OCI-LY7 (cell line): ENCODE measurements at places on chromosomes 13 and 19.
A peak's percentile ranks its signal among the peaks of the same experiment; 100 is the strongest.

- no peak for DNase-seq
Measured at GRCh38 chr19:39867133-39867532, 21.0 kb upstream of the FBL start.

DNA sequence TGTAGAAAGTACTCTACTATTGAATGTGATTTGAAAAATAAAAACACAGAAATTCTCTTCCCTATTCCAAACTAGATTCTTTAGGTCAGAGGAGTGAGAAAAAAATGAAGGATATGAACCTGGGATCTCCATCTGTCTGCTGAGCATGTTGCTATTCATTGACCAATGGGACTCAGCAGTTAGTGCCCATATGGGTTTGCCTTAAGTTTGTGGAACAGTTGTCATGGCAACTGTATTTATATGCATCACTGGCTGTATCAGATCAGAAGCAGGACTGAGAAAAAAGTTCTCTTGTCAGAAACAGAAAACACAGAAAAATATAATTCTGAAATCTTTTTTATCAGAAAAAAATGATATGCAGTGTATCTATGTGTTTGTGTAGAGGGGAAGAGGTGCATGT, 73.3 kb upstream of the ATXN8OS start:
- DNase-seq, result no peak

DNA sequence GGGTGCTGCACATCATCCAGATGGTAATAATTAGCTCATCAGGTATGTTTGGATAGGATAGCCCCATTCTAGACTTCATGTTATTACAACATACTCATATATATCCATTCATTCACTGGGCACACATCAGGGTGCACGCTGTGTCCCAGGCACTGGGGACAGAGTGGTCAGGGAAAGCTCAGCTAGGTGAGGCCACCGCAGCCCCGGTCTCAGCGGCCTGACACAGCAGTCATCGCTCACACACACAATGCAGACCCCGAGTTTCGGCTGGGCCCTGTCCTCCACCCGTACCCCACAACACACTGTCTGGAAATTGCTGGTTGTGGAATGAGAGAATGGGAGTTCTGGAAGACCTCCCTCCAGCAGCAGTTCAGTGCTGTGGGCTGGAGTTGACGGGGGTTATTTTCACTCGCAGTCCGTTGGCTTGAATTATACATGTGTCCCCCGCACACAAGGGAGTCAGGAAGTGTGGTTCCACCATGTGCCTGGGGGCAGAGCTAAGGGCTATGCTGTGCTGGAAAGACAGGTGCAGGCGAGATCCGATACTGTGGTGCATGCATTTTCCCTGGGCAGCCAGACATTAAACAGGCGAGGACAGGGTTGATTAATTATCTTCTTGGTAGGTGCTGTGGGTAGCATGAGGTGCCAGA, 257.6 kb downstream of the TEX29 start:
- DNase-seq, result no peak

DNA sequence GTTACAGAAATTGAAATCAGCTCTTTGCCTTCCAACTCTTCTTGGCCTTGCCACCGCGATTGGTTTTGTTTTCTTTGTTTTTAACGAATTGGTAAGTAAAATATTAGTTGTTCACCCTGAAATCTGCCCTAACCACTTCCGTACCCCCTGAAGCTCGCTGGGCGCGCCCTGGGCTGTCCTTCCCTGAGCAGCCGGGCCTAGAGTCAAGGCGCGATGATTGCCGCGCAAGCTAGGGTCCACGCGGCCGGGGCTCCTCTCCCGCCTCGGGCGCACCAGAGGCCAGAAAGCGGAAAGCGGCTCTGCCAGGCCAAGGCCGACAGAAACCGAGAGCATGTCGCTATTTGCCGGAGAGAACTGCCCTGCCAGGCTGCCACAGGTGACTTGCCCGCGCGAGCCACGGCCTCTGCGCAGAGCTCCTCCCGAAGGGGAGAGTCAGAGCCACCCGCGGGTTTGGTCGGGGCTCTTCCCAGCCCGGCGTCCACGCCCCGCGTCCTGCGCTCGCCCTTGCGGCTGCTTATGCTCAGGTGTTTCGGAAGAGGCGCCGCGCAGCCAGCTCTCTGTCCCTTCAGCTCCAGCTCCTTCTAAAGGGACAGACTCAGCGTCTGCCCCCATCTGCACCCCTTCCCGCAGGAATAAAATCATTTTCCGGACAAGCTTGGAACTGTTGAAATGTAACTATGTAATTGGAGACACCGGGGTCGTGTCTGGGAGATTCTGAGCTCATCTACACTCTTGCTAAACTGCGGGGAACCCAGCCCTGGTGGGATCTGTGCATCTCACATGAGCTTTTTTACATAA, 6.6 kb upstream of the CDX2 start:
- DNase-seq, result no peak

DNA sequence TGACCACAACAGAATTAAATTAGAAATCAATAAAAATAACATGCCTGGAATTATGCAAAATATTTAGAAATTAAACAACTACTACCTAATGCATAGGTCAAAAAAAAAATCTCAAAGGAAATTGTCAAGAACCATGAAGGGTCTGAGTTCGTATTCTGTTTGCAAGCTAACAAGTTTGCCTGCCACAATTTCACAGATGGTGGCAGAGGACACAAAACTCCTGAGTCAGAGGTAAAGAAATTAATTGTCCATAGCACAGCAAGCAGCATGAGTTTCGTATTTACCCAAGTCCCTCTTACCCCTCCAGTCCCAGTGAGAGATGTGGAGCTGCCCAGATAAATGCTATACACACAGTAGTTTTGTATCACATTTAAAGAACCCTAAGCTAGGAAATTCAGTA, 675.9 kb downstream of the UQCRFS1 start:
- no peak for DNase-seq

DNA sequence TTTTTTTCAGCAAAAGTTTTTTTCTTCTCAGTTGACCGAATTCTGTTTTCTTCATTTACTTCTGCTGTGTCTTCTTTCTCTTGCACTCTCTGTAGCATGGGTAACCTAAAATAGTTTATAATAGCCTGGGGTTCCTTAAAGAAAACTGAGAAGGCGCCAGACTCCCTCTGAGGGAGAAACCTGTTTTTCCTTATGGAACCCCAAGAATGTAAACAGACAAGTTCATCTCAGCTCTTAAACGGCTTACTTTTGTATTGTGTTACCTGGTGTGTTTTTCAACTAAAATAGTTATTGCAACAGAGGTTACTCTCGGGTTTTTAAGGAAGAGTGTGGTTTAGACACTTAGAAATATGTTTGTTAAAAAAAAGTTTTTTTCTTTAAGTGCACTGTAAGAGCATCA, 23.8 kb upstream of the TM9SF2 start:
- DNase-seq, result no peak

GRCh38 chr19:6693681-6694080, 23.7 kb upstream of the TNFSF14 start:
- peak; percentile 86 for DNase-seq

DNA sequence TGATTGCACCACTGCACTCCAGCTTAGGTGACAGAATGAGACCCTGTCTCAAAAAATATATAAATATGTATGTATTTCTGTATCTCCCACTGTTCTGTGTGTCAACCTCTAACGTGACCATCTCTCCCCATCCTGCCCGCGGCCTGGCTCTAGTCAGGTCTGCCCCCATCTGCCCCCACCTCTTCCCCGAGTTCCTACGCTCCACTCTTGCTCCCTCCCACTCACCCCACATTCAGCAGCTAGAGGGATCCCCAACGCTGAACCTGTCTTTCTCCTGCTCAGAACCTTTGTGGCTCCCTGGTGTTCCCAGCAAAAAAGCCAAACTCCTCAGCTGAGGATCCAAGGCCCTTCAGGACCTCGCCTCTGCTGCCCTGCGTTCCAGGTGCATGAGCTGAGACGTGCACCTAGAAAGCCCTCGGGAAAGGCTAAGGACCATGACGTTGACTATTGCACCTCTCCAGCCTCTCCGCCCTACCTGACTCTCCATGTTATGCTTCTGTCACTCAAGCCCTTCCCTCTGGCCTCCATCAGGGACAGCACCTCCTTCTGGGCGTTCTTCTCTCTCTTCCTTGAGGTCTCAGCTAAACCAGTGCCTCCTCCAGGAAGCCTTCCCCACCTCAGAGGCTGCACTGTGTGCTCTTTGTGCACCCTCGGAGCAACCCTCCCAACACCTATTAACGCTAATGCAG, 18.1 kb downstream of the AKT2 start:
- DNase-seq, result no peak

- peak; percentile 68 for DNase-seq
Measured at GRCh38 chr19:49997709-49998108, 27.5 kb downstream of the VRK3 start.

- peak; percentile 93 for DNase-seq
Measured at GRCh38 chr19:9796113-9796773, 22.6 kb downstream of the FBXL12 start.

DNA sequence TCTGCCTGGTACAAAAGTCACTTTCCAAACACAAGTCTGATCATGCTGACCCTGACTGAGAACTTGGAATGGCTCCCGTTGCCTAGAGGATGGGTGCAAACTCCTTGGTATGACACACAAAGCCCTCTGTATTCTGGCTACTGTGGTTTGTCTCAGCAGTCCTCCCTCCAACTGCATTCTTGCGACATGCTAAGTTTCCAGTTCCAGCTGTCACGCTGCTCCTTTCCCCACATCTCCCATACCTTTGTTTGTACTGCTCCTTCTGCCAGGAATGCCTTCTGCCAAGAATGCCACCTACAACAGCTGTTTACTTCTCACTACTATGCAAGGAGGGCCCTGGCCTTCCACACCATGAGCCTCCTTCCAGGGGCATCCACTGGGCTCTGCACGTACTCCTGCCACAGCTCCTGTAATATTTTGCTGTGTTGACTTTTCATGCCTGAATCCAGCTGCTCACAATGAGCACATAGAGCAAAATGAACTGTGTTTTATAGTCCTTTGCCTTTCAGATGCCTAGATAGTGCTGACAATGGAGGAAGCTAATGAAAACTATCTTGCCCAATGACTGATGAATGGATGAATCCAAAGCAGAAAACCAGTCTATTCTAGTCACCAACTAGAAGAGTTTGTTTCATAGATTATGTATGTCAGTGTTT, 543.7 kb downstream of the EFNB2 start:
- no peak for DNase-seq

GRCh38 chr13:71030784-71031183, 836.2 kb downstream of the DACH1 start:
- DNase-seq, result no peak

DNA sequence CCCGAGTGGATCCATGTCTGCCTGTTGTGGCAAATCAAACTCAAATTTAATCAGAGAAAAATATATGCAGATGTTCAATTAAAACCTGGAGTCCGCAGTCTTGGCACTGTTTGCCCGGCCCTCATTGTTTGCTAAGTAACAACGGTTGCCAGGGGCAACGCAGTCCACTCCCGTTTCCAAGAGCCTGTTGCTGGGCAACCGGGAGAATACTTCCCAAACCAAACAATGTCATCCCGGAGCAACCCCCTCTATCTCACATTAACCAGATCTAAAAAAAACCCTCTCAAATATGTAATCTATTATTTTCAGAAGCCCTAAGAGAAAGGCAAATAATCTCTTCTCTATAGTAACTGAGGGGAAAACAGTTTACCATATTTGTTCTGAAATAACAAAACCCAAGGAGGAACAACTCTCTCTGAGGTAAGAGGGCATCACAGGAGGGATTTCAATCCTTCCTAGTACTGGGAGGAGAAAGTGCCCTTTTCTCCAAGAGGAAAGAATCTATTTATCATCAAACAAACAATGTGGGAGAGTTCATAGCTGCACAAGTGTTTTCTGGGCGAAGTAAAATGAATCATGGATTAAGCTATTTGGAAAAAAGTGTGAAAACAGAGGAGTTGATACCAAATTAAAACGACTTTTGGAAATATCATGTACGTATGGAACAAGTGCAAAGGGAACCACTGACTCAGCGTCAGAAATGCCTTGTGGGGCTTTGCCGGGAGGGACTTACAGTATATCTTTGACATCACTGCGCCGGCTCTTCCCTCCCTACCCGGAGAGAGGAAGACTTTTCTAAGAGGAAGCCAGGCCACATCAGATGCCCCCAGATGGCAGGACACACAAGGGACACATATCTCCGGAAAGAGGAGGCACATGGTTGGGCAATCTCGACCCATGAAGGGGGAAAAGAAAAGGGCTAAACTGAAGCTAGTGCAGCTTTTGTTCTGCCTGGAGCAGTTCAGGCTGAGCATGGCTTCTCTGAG, 43.3 kb downstream of the RFX2 start:
- no peak for DNase-seq

- DNase-seq, result no peak
Measured at GRCh38 chr13:27151798-27152599, 19.6 kb downstream of the USP12 start.

GRCh38 chr13:94515374-94515773, 35.9 kb upstream of the DCT start:
- DNase-seq, result no peak

GRCh38 chr19:48646722-48647216, 782 bp upstream of the CA11 start:
- DNase-seq, result no peak

DNA sequence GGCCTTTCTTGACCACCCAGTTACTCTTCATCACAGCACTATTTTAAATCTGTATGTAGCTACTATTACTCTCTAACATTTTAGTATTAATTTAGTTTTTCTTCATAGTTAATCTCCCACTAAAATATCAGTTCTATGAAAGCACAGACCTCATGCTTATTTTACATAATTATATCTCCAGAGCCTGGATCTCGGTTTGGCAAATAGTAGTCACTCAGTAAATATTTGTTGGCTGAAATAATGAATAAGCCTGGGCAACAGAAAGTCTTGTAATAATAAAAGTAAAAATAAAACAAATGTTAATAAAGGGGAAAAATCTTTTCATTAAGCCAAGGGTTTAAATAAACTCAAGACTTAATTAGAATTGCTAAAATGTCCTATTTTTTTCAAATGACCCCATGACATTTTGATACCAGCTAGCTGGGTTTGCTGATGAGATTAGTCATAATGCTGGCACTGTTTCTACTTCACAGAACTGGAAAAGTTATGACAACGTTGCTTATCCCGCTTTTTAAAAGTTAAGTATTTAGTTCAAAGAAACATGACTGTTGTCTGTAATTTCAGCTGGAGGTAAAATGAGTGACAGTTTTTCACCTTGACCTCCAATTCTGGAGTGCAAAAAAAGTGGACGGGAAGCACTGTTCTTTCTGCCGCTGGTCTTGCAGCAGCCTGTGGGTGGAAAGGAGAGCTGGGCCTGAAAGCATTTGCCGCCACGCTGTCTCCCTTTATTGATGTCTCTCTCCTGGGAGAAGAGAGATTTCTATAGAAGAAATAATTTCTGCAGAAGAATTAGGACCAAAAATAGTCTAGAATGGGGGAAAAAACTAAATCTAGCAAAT, 85.2 kb upstream of the SPATA13 start:
- DNase-seq, result no peak

DNA sequence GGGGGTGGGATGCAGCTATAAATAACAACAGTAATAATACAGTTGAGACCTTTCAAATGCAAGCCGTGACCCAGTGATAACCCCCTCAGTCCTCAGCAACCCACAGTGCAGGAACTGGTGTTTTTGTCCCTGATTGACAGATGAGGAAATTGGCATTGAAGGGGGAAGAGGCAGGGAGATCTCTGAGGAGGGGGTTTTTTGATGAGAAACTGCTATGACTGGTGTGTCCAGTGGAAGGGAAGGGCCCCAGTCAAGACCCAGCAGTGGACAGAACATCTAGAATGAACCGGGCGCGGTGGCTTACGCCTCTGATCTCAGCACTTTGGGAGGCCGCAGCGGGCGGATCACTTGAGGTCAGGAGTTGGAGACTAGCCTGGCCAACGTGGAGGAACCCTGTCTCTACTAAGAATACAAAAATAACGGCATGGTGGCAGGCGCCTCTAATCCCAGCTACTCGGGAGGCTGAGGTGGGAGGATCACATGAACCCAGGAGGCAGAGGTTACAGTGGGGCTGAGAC, 1.9 kb downstream of the MAP1S start:
- DNase-seq, result no peak

- DNase-seq, result peak; percentile 21
Measured at GRCh38 chr13:25179832-25180774, 8.0 kb upstream of the AMER2 start.
